Kidney glomerular epithelial cell (primary cell): ENCODE measurements at places on chromosomes 16 and 17.

DNA sequence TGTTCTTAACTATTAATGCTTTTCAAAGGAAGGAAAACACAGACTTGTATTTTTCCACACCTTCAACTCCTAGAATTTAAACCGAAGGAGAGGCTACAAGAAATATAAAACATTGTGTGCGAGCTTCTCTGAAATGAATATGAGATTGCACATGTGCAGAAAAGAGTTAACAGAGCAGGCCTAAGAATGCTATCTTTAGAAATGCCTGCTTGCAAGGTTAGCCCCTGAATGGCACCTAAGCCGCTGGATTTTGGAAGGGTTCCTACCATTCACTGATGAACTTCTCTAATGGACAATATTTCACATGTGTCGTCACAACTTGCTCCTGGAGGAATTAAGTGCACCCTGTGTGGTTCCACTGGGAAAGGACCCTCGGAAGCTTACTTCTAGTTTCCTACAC is 69.3 kb downstream of the FBXL20 start:
- no peak for DNase-seq

- no peak for DNase-seq
Observed at GRCh38 chr17:7632492-7632894, 2.6 kb downstream of the SHBG start.

- no peak for DNase-seq
Observed at GRCh38 chr16:88429387-88430184, 23.5 kb upstream of the ZFPM1 start.

GRCh38 chr17:36602030-36602748 is 806 bp downstream of the MRM1 start:
- no peak for DNase-seq
